Activated CD8-positive, alpha-beta memory T cell treated with anti-CD3 and anti-CD28 coated beads, Interleukin-2, amount 10 ng/mL, durations not matched to agents 7 days and 5 days (primary cell): ENCODE measurements at places on chromosomes 2 and 18. TPM values are rescaled to one million over a fixed set of nuclear protein-coding genes. Genes with fewer than 3 reads are reported as not detected.

PFN4 gene
- total RNA-seq = not detected

- no peak for DNase-seq
- no peak overlapping the region for H3K4me3 ChIP-seq
- no peaks in the 10 kb centered on the region for H3K27me3 ChIP-seq
- H3K27ac ChIP-seq = no peak overlapping the region
Observed at GRCh38 chr2:48471048-48471474, 58.9 kb upstream of the STON1 start.

MAL gene
- total RNA-seq = 54.6 TPM

DLX1 gene
- not detected for total RNA-seq

- peaks cover 14% of the 10 kb centered on the region for H3K4me1 ChIP-seq
- peaks cover 51% of the 10 kb centered on the region for H3K27me3 ChIP-seq
- no peaks in the 10 kb centered on the region for H3K36me3 ChIP-seq
- H3K27ac ChIP-seq = no peak overlapping the region
Observed at GRCh38 chr18:24491927-24492834, 31.7 kb downstream of the HRH4 start.

DNA sequence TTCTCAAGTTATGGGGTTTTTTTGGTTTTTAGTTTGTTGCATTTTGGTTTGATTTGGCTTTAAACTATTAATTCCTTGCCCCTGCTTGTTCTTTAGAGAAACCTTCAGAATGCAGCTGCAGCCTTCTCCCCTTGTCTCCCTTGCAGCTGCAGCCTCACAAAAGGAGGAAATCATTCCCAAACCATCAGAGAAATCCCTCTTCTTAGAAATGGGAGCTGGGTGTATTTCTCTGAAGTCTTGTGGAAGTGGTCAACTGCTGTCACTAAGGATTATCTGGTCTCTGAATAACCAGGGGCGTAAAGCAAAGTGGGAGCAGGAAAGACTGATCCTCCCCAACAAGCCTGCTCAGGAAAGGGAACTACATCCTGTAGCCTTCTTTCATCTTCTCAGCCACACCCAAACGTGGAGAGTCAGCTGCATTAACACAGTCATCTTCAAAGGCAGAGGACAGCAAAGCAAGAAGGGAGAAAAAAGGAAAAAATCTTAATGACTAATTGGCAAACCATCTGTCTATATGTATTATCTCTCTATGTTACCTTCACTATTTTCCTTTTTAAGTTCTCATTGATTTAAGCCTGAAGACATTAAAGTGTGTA is 1834.1 kb upstream of the PIK3C3 start:
- H3K27ac ChIP-seq = no peak overlapping the region
- H3K27me3 ChIP-seq = no peaks in the 10 kb centered on the region
- H3K4me1 ChIP-seq = no peaks in the 10 kb centered on the region
- no peaks in the 10 kb centered on the region for H3K36me3 ChIP-seq
- no peak overlapping the region for H3K4me3 ChIP-seq

DNA sequence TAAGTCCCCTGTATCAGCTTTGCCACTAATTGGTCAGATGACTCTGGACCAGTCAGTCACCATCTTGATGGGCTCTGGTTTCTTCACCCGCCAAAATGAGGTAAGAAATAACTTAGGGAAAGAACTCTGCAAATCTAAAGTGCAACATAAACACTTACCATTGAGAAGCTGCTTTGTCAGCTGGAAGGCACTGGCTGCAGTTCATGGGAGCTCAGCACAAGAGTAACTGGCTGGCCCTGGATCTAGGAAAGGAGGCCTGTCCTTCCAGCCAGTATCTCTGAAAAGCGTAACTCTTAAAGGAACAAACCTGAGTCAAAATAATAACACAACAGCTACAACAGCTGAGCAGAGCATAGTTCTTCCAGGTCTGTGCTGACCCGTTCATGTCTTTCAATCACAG is 123.9 kb downstream of the CACNB4 start:
- DNase-seq = no peak
- peaks cover 2% of the 10 kb centered on the region for H3K27me3 ChIP-seq
- H3K4me1 ChIP-seq = peaks cover 29% of the 10 kb centered on the region
- peaks cover 2% of the 10 kb centered on the region for H3K36me3 ChIP-seq
